KBM-7 (cell line): ENCODE measurements at places on chromosomes 6 and 20.

DNA sequence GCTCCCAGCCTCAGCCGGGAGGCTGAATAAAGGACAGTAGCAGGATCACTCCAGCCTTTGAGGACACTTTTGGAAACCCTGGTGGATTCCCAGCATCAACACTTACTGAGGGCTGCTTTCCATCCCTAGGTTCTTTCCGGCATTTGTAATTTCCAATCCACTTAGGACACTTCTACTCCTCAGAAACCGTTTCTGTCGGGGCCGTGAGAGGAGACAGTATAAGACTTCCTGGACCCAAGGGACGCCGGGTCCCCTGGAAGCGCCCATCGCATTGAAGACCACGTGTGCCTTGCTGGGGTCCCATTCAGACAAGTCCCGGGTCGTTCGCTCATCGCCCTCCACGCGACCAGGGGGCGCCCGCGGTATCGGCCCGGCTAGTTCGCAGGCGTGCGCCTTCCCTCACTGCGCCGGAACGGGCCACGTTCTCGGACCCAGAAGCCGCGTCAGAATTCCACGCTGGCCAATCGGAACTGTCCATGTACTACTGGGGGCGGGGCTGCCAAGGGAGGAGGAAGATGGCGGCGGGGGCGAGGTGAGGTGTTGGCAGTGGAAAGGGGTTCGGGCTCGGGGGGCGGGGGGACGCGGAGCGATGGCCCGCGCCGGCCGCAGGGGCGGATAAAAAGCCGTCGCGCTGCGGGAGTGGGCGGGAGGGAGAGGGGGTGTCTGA, at the start of gene NUS1:
NUS1 (plus strand) TSS at position 479 of the 667 bp plus-strand sequence. CDS start 202 bp downstream, outside the sequence.
- DNase-seq, result peak; percentile 98

DNA sequence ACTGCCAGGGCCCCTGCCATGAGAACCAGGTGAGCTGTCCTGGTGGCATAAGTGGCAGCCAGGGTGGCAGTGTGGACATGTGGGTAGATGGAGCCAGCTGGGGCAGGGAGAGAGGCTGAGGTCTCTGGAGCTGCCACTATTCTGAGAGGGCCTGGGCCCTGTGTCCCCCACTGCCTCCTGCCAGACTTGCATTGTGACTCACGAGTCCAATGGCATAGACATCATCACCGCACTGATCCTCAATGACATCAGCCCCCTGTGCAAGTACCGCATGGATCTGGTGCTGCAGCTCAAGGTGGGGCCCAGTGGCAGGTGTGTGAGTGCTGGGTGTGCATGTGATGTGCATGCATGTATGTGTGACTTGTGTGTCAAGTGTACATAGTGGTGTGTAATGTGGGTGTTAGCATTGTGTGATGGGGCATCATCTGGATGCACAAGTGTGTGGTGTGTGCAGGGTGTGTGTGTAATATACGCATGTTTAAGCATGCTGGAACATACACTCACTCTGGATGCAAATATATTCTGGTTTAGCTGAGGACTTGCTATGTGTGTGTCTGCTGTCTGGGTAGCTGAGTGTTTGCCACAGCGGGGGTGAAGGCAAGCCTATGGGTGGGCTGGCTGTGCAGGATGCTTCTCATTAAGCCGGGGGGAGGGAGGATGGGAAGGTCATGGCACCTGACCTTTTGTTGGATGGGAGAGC, 25.1 kb downstream of the UQCC2 start:
- no peak for DNase-seq

- DNase-seq, result no peak
Measured at GRCh38 chr20:33305589-33306057, 22.6 kb downstream of the BPIFB1 start.

DNA sequence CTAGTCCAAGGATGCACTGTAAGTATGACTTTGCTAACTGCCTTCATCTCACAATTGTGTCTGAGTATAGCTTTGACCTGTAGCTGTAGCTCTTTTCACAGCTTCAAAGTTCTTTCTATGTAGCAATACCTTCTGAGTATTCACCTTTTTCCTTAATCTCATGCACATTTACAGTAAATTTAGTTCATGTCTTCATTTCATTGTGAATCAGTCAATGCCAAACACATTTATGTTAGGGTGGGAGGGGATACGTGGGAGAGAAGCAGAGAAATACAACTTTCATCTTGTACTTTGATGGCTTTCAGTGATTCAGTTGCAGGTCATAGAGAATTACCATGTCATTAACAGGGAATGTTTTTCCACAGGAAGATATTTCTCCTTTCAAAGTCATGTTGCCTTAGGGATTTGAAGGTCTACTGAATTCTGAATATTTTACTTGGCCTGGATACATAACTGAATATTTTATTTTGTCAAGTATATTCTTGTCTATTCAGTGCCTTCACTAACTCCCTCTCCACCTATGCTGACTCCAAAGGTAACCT, 119.2 kb downstream of the TINAG start:
- DNase-seq, result no peak

DNA sequence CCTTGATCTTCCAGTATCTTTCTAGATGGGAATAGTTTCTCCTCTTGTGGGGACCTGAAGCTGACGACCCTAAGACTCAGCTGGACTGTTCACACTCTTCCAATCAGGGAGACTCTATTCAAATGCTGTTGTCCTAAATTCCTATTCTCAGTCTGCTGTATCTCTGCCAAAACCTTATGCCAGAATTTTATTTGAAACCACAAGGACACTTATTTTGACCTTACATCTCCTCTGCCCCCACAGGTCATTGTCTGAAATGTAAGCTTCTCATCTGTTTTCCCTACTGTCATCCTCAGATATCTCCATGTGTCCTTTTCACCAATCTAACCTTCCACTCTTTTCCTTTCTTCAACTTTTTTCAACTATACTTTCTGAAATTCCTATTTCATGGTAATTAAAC, 289.5 kb upstream of the SGK1 start:
- no peak for DNase-seq

DNA sequence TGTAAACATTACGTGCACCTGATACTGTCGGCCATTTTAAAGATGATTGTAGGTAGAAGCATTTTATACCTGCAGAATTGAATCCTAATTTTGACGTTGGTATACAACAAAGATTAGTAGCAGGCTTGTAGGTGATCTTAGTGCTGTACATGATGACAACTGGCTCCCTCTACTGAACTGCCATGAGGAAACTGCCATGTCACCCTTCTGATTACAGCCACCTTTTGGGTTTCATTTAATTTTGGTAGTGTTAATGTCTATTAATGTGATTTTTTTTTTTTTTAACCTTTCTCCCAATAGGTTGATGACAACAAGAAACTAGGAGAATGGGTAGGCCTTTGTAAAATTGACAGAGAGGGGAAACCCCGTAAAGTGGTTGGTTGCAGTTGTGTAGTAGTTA, 2.3 kb downstream of the RPS12 start:
- no peak for DNase-seq

- peak; percentile 68 for DNase-seq
Measured at GRCh38 chr6:136761227-136761922, 30.9 kb downstream of the MAP3K5 start.

GRCh38 chr6:14108571-14109410, 8.8 kb upstream of the CD83 start:
- peak; percentile 92 for DNase-seq

- DNase-seq, result peak; percentile 48
Measured at GRCh38 chr6:81465859-81466258, 286.6 kb downstream of the TENT5A start.

DNA sequence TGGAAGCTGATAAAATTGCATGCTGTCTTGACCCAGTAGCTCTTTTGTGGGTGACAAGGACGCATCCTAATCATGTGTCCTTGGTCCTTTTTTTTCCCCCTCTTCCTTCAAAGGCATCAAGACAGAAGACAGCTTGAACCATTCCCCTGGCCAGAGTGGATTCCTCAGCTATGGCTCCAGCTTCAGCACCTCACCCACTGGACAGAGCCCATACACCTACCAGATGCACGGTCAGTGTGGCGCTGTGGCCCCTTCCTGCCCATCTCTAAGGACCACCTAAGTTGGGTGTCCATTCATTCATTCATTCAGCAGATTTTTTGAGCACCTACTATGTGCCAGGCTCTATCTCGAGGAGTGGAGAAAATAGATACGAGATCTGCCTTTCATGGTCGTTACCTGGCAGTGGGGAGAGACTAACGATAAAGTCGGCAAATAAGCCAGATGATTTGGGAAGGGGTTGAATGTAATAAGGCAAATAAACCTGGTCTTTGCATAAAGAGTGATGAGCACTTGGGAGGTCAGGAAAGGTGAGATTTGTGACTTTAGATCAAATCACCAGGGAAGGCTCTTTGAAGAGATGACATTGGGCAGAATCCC, 121.5 kb downstream of the EYA2 start:
- no peak for DNase-seq

DNA sequence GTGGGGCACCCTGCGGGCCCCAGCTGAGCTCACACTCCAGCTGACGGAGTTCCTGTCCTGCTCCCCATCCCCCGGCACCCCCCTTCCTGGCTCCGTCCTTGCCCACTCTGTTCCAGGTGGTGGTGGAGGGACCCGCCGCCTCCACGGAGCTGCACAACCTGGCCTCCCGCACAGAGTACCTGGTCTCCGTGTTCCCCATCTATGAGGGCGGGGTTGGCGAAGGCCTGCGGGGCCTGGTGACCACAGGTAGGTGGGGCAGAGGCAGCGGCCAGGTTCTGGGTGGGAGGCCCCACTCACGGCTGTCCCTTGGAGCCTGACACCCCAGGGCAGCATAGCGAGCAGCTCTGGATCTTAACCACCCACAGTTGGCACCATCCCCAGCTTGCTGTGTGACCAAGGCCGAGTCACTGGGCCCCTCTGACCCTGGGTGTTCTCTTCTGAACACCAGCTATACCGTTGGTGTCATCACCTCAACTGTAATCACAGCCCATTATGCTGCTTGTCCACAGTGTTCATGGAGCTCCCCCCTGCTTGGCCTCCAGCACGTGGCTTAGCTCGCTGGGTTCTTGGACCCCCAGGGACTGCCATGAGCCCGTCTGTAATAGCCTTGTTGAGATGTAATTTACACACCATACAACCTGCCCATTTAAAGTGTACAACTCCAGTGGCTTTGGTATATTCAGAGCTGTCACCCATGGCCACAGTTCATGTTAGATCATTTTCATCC, 17.4 kb downstream of the COL20A1 start:
- no peak for DNase-seq

- DNase-seq, result no peak
Measured at GRCh38 chr20:39016041-39016440, 53.9 kb downstream of the DHX35 start.

- DNase-seq, result no peak
Measured at GRCh38 chr20:52490711-52491430, 299.3 kb upstream of the ZFP64 start.

GRCh38 chr20:63635431-63636141, 8.7 kb upstream of the GMEB2 start:
- DNase-seq, result peak; percentile 84
